ENCODE measurements at places on chromosomes 3 and 15.

- peak; percentile 80 for DNase-seq
Measured at GRCh38 chr3:15268033-15268631, 62.1 kb downstream of the CAPN7 start.

DNA sequence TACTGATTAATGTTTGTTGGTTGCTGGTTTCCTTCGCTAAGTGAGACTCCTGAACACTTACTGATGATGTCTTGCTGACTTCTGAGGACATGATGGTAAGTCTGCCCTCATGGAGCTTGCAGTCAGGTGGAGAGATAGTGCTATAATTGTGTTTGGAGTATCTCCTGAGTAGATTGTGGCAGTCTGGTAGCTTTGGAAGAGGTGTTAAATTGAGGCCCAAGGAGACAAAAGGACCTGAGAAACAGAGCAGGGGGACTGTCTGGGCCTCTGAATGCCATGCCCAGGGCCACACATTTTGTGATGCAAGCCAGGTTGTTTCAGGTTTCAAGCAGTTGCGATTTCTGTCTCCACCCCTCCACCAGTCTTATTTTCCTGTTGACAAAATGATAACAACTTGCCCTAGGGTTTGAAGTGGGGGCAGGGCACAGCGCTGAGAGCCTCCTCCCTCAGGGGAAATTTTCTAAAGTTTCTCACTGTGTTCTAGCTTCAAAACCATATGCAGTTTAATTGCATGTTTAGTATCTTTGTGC lies 16.7 kb downstream of the SMAD3 start:
- no peak for DNase-seq

DNA sequence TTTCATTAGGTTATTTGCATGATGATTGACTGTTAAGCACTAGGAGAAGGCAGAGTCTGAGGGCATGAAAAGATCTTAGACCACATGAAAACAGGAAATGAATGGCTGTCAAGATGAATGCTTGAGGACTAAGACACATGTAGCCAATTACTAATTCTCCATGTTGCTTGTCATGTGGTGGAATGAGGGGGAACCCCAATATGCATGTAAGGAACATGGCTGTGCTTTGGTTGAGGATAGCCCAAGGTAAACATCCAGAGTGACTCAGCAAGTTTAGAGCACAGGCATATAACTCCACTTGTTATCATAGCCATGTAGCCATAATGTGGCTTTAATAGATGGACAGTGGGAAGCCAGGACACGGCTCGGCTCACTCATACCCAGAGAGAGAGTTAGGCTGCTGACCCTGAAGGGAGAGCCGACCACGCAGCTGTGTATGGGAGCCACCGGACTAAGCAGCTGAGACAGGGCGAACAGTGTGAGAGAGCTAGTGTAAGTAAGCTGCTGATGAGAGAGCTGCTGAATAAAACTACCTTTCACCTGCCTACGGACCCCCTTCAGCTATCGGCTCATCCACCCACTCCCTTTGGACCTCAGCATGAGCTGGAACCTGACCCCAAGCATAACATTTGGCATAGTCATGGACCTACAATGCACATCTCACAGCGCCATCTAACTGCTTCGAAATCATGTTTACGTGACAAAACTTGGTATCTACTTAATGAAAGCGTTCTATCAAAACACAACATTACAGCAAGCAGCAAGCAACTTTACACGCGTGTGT lies 37.6 kb downstream of the ANO10 start:
- DNase-seq, result no peak

GRCh38 chr3:21417991-21418390 lies 333.0 kb downstream of the ZNF385D start:
- no peak for DNase-seq

DNA sequence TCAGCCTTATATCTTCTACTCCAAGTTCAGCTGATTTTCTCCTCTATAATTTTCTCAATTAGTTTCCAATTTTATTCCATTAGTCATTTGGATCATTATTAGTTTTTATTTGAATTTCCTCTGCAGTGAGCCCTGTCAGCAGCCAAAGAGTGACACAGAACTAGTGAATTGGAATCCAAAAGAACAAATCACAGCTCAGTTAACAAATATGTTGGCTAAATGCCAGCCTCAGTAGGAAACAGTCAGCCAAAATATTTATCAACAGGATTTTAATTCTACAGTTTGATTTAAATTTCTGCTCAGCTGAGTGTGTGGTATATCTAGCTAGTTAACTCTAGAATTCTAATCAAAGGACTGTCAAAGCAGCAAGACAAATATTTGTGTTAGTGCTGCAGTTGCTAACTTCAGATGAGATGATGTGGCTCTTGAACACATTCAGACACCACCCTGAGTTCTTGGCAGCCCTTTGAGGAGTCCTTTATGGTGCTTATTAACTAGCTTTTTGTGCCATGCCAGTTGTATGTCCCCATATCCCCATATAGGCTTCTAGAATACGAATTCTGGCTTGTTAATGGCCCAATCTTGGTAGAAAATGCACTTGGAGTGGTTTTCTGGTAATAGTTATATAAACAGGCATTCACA lies 194.5 kb downstream of the CPNE4 start:
- DNase-seq, result peak; percentile 13

DNA sequence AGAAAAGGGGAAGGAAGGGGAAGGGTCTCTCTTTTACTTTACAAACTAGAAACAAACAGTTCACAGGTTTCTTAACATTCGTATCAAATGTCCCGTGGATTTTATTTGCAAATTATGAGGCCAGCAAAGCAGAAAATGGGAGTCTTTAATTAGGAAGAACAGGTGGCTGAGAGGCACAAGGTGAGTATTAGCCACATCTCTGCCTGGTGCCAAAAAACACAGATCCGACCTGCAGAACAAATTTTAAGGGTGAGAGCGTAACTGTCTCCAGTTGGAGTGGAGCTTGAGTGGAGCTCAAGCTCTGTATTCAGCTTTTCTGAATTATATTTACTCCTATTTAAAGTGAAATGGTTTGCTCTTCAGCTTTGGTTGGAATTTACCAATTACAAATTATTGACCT lies 1004.9 kb downstream of the FHIT start:
- DNase-seq, result no peak

DNA sequence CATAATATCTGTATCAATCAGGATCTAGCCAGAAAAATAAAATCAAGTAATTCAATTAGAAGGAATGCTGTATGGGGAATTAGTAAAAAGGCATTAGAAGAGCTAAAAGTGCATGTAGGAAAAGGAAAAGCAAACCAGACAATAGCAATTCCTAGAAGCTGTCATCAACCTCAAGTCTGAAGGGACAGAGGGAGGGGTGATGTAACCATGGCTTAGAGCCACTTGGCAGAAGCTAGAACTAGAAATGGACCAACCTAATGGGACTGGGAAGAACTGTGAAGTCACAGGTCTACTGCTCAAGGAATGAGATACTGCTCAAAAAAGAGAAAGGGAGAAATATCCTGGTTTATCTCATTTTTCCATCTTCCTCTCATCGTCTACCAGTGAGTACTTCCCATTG lies 590.7 kb upstream of the SGO1 start:
- DNase-seq, result no peak

DNA sequence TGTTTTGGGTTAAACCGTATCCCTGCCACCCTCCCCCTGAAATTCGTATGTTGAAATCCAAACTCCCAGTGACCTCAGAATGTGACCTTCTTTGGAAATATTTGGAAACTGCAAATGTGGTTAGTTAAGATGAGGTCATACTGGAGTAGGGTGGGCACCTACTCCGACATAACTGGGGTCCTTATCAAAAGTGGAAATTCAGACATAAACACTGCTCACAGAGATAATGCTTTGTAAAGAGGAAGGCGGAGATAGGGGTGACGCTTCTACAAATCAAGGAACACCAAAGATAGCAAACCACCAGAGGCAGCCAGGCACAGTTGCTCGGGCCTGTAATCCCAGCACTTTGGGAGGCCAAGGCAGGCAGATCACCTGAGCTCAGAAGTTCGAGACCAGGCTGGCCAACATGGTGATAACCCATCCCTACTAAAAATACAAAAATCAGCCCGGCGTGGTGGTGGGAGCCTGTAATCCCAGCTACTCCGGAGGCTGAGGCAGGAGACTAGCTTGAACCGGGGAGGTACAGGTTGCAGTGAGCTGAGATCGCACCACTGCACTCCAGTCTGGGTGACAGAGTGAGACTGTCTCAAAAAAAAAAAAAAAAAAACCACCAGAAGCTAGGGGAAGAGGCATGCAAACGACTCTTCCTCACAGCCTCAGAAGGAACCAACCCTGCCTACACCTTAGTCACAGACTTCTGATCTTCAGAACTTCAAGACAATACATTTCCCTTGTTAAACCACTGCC lies 51.1 kb upstream of the CHD2 start:
- DNase-seq, result peak; percentile 48

DNA sequence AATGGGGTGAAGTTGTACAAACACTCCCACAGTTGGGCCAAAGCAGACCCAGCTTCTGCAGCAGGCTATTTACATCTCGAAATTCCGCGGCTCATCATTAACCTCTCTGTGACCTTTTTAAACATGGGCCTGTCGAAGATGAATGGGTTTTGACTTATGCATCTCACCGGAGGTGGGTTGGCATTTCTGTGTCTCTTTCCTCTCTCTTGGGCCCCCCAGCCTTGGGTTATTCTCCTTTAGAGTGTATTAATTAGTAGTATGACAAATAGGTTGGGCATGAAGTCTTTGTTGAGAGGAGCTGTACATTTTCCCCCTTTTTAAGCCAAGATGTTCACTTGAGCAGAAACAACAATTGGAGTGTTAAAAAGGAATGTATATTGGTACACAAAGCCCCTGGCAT lies 9.8 kb downstream of the SMAD6 start:
- DNase-seq, result no peak

DNA sequence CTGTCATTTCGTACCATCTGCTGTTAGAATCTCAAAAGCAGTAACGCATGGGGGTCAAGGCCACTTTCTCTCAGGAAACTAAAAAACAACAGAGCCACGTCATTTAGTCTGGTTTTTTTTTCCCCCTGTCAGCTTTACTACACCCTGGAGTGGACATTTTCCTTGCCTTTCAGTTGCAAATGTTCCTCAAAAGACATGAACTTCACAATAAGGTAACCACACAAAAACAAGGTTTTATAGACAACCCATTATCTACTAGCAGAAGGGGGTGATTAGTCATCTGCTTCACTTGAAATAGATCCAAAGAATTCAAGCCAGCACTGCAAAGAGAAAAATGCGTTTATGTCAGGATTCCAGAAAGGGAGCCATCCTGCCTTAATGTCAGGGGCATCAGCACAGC lies 171.8 kb upstream of the CDIN1 start:
- DNase-seq, result peak; percentile 29

DNA sequence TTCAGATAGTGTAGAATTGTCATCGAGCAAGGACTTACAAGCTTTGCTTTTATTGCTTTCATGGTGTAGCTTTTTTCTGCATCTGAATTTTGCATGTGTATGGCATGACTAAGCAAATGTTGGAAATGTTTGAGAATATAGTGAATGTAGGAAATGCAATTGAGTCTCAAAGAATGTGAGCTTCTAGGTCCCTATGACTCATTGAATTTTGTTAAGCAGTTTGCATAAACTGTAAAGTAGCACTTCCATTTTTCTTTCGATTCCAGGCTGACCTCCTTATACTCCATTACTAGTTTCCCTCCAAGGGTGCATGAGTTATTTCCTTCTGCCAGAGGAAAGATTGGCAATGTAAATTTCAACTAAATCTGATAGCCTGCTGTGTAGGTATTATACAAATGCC lies 619.2 kb downstream of the DIPK2A start:
- peak; percentile 72 for DNase-seq

- no peak for DNase-seq
Measured at GRCh38 chr3:61537366-61537765, 24.0 kb upstream of the PTPRG start.

DNA sequence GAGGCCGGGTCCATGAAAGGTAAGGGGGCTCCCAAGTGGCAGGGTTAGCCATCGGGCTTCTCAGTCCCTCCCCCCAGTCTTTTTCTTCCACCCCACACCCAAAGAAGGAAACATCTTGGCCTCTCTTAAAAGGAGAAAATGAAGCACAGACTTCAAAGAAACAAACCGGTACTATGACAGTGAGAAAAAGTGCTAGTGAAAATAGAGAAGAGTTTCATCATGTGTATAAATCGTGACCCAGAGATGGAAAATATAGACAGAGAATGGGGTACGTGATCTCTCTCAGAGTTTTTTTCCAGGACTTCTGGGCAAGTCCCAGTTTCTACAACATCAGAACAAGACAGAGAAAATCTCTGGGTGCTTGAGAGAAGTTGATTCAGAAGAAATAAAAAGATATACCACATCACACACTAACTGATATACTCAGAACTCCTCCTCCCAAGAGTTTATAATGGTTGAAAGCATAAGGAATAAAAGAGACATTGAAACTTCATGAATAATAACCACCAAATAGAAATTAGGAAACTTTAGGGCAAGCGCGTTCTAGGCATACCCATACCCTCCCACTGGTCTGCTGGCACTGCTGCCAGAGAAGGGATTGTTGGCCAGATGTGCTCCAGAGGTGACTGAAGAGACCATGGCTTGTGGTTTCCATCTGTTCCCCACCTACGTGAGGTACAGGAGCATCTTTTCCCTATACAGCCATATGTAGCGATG lies 318.9 kb upstream of the CHRM5 start:
- DNase-seq, result no peak

GRCh38 chr3:101091489-101091888 lies 98.3 kb upstream of the ABI3BP start:
- no peak for DNase-seq

GRCh38 chr15:65399997-65400396 lies 22.2 kb upstream of the IGDCC3 start:
- DNase-seq, result no peak

DNA sequence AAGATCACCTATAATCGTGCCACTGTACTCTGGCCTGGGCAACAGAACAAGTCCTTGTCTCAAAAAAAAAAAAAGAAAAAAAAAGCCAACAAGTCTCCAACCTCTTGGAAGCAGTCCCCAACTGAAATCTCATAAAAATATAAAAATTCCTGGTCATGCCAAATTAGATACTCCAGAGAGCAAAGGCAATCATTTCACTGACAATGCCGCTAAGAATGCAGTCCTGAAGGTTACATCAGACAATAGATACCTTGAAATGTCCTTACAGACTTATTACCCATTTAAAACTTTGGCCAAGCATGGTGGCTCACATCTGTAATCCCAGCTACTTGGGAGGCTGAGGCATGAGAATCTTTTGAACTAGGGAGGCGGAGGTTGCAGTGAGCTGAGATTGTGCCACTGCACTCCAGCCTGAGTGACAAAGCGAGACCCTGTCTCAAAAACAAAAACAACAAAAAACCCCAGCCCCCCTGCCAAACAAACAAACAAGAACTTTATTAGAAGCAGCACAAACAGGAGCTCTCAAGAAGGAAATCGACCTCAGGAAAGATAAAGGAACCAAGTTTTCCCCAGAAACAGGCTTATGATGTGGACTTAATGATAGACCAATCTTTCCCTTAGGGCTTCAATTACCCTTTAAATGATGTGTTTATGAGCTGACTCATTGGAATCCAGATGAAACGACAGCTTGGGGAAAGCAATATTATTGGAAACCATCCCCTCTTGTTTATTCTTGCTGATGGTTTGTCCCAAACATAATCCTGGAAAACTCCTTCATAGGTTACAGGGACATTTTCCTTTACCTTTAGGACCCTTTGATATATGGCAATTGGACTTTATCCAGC lies 53.1 kb upstream of the XCR1 start:
- no peak for DNase-seq

DNA sequence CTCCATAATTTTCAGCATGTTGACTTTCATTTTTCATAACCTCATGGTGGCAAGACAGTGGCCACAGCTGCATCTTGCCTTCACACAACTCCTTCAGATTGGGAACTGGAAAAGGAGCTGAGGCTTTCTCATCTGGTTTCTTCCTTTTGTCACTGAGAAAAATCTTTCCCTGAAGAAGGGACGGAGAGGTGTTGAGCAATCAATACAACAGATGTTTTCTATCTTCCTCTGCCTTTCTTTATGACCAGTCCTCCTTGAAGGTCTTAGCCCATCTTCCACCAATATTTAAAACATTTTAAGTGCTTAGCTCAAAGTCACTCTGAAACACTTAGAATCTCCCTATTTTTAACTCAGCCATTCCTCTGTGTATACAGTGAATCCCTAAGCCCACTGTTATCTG lies 11.9 kb downstream of the ZNF660 start:
- no peak for DNase-seq

All from fibroblast of the conjunctiva (primary cell).